ENCODE measurements at places on chromosomes 11 and 22.
A peak's percentile ranks its signal among the peaks of the same experiment; 100 is the strongest.

- DNase-seq, result no peak
Observed at GRCh38 chr11:61694946-61695706, 14.9 kb downstream of the DAGLA start.

DNA sequence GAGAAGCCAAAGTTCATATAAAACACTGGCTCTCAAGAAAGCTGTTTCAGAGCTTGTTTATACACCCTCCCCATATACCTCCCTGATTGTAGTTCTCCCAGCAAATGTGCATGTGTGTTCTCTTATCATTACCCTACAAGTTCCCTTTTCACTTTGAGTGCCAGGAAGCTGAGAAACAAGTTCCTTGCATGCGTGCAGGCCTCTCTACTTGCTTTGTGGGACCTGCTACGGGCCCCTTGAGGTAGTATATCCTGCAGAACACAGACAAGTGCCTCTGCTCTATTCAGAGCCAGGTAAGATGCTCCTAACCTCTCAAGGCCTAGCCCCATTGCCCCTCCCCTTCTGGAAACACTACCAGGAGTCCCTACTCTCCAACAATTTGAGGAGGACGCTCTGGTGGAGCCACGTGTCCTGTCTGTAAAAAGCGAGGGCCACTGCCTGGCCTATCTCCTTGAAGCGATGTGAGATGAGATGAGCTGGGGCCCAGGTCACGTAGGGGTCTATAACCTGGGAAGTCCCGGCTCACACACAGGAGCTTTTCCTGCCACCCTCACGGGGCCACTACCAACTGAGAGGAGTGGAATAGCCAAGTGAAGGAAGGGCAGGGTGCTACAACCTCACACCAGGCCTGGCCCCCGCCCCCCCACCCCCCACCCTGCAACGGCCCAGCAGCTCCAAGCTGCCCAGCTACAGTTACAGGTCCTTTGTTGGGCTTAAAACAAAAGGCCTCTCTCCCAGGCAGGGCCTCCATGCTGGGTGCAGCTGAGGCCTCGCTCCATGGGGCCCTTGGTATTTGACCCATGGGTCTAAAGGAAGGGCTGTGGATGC, 2.6 kb upstream of the ATP5MGL start:
- DNase-seq, result no peak

DNA sequence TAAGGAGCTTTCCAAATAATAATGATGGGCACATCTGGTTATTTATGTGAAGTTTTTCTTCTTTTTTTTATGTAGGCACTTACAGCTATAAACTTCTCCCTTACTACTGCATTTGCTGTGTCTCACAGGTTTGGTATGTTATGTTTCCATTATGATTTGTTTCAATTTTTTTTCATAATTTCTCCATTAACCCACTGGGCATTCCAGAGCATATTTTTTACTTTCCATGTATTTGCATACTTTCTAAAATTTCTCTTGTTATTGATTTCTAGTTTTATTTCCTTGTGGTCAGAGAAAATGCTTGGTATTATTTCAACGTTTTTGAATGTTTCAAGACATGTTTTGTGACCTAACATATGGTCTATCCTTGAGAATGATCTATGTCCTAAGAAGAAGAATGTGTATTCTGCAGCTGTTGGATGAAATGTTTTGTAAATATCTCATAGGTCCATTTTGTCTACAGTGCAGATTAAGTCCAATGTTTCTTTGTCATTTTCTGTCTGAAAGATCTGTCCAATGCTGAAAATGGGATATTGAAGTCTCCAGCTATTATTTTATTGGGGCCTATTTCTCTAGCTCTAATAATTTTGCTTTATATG, 362.1 kb downstream of the DDX10 start:
- no peak for DNase-seq

GRCh38 chr11:34124885-34125668, 19.6 kb downstream of the NAT10 start:
- DNase-seq, result no peak

DNA sequence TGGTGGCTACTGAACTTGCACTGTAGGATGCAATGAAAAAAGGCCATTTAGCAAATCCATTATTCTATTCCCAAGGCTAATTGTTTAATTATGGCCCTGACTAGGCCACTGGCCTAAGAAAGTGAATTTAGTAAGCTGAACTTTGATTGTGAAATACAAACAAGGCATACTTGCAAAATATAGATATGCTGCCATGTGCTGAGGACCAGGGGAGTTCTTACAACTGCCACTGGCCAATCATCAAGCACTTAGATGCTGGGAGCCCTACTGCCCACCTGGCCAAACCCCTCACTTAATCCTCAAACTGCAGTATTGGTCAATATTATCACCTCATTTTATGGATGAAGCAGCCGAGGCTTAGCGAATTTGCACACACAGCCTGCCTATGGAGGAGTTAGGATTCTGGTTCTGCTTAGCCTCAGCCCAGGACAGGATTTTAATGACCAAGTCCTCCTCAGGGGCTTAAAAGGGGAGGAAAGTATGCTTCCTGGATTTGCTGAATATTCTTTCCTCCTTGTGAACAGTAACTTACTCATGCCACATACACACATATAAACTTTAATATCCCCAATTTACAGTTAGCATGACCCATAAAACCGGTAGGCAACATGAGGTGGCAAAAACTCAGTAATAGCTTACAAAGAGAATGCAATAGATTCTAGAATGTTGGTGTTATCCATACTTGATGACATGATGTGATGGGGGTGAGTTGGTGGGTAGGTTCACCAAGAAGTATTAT, 39.3 kb downstream of the CD44 start:
- DNase-seq, result no peak

DNA sequence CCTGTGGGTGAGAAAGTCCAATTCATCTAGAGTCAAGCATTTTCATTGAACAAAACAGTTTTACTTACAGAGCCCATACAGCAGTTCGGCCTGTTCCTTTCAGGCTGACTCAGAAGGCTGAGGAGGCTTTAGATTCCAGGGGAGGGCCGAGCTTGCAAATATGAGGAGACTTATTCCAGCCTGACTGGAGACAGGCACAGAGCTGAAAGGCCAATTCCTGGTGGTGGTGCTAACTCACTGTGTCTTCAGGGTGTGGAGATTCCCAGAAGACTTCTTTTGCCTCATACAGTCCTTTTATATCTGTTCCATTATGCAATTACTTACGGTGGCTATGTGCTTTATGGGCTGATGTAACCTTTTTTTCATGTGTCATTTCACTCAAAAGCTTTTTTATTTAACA, at the start of gene OR51E2:
OR51E2 (minus strand) TSS at position 269 of the 400 bp plus-strand sequence. CDS start 15,142 bp downstream, outside the sequence.
- no peak for DNase-seq

DNA sequence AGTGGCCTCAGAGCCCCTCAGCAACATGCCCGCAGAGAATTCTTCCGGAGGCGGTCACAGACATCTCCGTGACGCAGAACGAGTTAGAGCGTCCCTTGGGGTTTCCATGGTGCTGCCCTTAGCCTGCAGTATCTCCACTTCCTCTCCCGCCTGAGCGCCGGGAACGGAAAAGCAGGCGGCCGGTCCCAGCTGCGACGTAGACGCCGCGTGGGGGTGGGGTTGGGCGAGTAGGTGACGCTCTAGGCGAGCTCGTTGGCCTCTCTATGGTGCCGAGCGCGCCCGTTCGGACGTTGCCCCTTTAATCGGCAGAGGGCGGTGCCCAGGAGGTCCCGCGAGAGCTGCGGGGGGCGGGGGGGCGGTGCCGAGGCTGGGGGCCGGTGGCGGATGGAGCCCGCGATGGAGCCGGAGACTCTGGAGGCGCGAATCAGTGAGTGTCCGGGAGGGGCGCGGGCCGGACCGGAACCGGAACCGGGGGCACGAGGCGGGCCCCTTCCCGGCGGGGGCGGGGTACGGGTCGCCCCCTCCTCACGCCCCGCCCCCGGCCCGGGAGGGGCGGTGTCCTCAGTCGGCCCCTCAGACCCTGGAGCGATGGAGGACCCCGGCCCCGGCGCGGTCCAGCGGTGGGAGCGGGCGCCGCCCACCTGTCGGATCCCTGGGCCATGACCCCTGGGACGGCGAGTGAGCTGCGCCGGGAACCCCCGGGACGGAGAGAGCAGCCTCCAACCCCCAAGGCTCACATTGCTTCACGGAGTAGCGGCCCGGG, at the start of gene GGA1:
GGA1 (plus strand) TSS at position 358 of the 763 bp plus-strand sequence; CDS start at position 385, 27 bp downstream.
- DNase-seq, result peak; percentile 93

DNA sequence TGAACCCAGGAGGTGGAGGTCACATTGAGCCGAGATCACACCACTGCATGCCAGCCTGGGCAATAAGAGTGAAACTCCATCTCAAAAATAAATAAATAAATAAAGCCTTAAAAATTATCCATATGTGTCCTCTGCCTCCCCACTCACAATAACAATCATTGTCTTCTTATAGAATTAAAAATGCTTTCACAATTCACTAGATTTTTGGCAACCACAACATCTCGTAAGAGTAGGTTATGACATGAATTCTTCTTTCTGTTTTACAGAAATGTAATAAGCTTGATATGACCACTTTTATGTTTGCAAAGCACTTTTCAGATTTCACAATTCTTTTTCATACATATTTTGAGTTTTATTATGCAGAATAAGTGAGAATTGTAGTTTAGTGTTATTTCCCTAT, 54.5 kb upstream of the HSPA8 start:
- no peak for DNase-seq

- no peak for DNase-seq
Observed at GRCh38 chr22:26281941-26282340, 112.7 kb downstream of the SEZ6L start.

DNA sequence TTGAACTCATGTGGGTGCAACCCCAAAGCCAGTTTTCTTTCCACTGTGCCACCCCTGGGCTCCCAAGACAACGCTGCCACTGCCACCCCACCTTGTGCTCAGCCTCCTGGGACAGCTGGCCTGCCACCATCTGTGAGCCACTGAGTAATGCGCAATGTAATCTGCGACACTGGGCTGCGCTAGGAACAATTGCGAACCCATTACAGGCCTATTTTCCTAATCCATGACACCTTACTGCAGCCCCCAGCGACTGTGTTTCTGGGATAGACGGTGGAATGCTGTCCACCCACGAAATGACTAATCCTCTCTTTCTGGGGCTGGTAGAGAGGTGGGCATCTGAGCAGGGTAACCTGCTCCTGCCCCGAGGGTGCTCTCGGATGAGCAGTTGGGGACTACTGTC, 22.2 kb downstream of the FLRT1 start:
- no peak for DNase-seq

- no peak for DNase-seq
Observed at GRCh38 chr11:20373568-20374209, 10.2 kb downstream of the HTATIP2 start.

DNA sequence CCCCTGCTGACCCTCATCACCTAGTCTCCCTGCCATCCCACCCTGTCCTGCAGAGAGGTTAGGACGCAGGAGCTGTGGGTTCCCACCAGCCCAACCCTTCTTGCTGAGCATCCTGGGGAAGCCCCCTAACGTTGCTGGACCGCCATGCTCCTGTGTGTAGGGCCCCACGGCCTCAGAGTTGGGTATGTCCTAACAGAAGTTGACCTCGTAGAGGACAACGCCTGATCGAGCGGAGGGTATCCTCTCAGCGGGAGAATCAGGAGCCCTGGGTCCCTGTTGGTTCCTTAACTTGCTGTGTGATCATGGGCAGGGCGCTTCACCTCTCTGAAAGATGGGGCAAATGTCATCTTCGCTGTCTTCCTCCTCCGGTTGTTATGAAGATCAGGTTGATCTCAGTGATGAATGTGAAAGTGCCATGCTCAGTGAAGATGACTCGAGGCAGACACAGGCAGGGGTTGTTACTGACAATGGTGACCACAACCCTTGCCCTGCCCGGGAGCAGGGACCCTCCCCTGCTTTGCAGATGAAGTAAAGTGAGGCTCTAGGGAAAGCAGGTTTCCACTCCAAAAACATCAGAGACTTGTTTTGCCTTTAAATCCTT, 19.3 kb upstream of the CD5 start:
- no peak for DNase-seq

- DNase-seq, result no peak
Observed at GRCh38 chr11:72084965-72085364, 4.3 kb downstream of the LRRC51 start.

DNA sequence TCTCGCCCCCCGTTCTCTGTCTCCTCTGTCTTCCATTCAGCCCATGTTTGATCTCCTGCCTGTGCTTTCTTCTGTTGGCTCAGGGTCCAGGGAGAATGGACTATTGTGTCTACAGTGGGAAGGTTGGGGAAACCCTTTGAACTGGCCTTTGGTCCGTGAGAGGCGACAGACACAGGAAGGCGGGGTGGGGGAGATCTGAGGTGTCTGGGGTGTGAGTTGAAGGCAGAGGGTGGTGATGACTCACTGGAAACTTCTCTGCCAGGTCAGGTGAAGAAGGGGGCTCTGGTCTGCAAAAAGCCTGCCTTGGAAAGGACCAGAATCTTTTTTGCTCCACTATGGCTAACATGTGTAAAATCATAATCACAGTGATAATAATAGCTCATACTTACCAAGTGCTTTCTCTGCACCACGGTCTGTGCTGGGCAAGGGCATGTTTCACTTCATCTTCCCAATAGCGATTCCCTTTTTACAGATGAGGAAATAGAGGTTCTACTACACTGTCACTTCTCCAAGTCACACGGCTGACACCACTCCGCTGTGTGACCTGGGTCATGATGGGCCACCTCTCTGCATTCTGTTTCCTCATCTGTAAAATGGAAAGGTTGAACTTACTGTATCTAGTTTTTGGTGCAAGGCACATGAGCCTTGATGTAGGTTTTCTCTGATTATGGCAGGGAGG, 99.8 kb upstream of the ALX4 start:
- DNase-seq, result no peak

DNA sequence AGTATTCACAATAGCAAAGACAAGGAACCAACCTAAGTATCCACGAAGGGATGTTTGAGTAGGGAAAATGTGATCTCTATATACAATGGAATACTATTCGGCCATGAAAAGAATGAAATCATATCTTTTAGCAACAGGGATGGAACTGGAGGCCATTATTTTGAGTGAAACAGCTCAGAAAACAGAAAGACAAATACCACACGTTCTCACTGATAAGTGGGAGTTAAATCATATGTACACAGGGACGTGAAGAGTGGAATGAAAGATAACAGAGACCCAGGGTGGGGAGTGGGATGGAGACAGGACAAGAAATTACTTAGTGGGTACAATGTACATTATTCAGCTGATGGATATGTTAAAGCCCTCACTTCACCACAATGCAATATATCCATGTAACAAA, 1012.7 kb downstream of the TBC1D22A start:
- DNase-seq, result no peak

- no peak for DNase-seq
Observed at GRCh38 chr11:30495437-30495836, 90.7 kb downstream of the MPPED2 start.

- DNase-seq, result no peak
Observed at GRCh38 chr22:20436768-20437612, 635 bp downstream of the SCARF2 start.

DNA sequence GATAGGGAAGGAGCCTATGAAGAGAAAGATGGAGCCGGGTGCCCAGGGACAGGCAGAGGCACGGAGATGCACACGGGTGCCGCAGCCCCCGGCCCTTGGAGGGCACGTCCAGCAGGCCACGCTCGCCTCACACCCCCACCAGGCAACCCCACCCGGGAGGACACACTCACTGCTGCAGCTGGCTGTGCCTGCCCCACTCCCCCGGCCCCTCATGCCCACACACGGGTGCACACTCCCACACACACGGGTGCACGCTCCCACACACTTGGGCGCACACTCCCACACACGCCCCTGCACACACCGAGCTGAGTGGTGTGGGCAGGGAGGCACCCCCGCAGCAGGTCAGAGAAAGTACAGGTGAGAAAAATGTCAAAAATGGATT, 1.1 kb downstream of the MOB2 start:
- no peak for DNase-seq
